ENCODE measurements at places on chromosomes 5 and 9.

GRCh38 chr5:135750506-135750905 is 84.0 kb upstream of the SLC25A48 start:
- H3K27ac ChIP-seq, result no peak overlapping the region
- H3K27me3 ChIP-seq, result no peaks in the 10 kb centered on the region
- H3K36me3 ChIP-seq, result no peaks in the 10 kb centered on the region

- H3K27me3 ChIP-seq, result no peaks in the 10 kb centered on the region
- peaks cover 14% of the 10 kb centered on the region for H3K4me1 ChIP-seq
- peaks cover 7% of the 10 kb centered on the region for H3K36me3 ChIP-seq
- H3K27ac ChIP-seq, result peak overlapping the region; percentile 76
- no peak for DNase-seq
Observed at GRCh38 chr5:177023303-177023664, 788 bp downstream of the ZNF346 start.

GRCh38 chr9:8400378-8400777 is 600.8 kb upstream of the DMAC1 start:
- DNase-seq, result no peak
- H3K4me3 ChIP-seq, result no peak overlapping the region
- H3K27ac ChIP-seq, result no peak overlapping the region
- no peaks in the 10 kb centered on the region for H3K36me3 ChIP-seq
- H3K27me3 ChIP-seq, result no peaks in the 10 kb centered on the region

- H3K27ac ChIP-seq, result no peak overlapping the region
- H3K36me3 ChIP-seq, result no peaks in the 10 kb centered on the region
- peak; percentile 55 for DNase-seq
Observed at GRCh38 chr5:5953584-5954274, 424.6 kb downstream of the MED10 start.

GRCh38 chr5:21823076-21823574 is 1030.0 kb downstream of the CDH12 start:
- no peaks in the 10 kb centered on the region for H3K36me3 ChIP-seq
- H3K4me3 ChIP-seq, result no peak overlapping the region
- H3K4me1 ChIP-seq, result no peaks in the 10 kb centered on the region
- H3K27ac ChIP-seq, result no peak overlapping the region

GRCh38 chr5:140000332-140000731 is 42.8 kb downstream of the NRG2 start:
- no peaks in the 10 kb centered on the region for H3K27me3 ChIP-seq
- no peak overlapping the region for H3K4me3 ChIP-seq
- peak; percentile 31 for DNase-seq

DNA sequence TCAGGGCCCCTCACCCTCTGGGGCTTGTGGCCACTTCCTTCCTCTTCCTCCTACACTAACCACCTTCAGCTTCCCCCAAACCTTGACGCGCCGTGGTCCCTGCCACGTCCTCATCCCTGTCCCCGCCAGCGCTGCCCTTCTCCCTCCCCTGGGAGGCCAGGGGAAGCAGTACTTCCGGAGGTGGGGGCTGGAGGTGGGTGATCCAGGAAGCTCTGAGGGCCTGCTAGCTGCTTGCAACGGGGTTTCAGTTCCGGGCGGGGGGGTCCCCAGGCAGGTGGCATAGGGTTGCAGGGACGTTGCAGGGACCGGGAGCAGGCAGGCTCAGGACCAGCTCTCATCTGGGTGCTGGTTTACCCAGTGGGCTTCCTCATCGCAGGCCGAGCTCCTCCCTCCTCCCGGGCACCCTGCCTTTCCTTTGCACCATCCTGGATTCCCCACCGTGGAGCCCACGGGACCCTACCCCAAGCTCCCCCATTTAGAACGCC is 70.0 kb downstream of the RXRA start:
- no peak overlapping the region for H3K4me3 ChIP-seq
- peaks cover 41% of the 10 kb centered on the region for H3K4me1 ChIP-seq
- H3K36me3 ChIP-seq, result peaks cover 41% of the 10 kb centered on the region
- DNase-seq, result no peak
- no peak overlapping the region for H3K27ac ChIP-seq

DNA sequence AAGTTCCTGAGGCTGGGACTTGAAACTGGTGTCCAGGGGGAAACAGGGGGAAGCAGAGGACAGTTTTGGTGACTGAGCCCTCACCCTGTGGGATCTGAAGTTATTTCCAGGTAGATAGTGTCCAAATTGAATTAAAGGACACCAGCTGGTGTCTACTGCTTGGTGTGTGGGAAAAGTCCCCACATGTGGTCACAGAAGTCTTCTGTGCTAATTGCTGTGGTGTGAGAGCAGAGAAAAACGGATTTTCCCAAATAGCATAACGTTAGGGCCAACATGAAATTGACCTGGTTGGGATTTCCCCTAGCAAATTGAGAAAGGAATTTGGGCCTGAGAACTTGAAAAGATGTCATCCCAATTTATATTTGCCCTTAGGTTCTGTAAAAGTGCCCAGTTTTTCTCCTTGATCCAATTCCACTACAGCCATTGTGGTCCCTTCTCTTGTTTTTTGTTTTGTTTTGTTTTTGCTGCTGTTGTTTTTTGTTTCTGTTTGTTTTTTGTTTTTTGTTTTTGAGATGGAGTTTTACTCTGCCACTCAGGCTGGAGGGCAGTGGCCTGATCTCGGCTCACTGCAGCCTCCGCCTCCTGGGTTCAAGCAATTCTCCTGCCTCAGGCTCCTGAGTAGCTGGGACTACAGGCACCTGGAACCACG is 5.6 kb upstream of the STARD4 start:
- no peak overlapping the region for H3K4me3 ChIP-seq
- no peaks in the 10 kb centered on the region for H3K4me1 ChIP-seq
- no peak overlapping the region for H3K27ac ChIP-seq
- no peaks in the 10 kb centered on the region for H3K27me3 ChIP-seq
- H3K36me3 ChIP-seq, result no peaks in the 10 kb centered on the region

GRCh38 chr5:95712347-95712958 is 18.7 kb upstream of the RHOBTB3 start:
- peaks cover 16% of the 10 kb centered on the region for H3K4me1 ChIP-seq
- no peak overlapping the region for H3K27ac ChIP-seq
- no peak for DNase-seq
- no peak overlapping the region for H3K4me3 ChIP-seq
- H3K27me3 ChIP-seq, result no peaks in the 10 kb centered on the region
- no peaks in the 10 kb centered on the region for H3K36me3 ChIP-seq

- H3K36me3 ChIP-seq, result no peaks in the 10 kb centered on the region
- DNase-seq, result no peak
- H3K27ac ChIP-seq, result peak overlapping the region; percentile 48
- H3K27me3 ChIP-seq, result no peaks in the 10 kb centered on the region
Observed at GRCh38 chr9:110148891-110149290, 59.1 kb downstream of the C9orf152 start.

DNA sequence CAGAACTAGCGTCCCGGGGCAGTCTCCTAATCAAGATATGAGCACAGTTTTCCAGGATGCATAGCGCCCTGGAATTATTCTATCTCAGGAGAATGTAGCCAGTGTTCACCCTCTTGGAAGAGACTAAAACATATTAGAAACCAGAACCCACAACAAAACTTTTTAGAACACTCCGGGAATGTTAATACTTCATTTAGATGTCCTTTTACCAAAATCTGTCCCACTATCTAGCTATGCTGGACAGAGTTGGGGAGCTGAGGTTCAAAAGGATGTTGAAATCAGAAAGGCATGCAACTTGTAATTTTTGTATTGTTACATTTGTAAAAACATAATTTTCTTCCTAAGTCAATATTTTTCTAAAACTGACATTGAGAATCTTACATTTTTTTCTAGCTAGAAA is 386.5 kb upstream of the RFX3 start:
- no peak for DNase-seq
- no peak overlapping the region for H3K27ac ChIP-seq
- no peak overlapping the region for H3K4me3 ChIP-seq
- H3K4me1 ChIP-seq, result no peaks in the 10 kb centered on the region
- no peaks in the 10 kb centered on the region for H3K36me3 ChIP-seq

- no peak overlapping the region for H3K4me3 ChIP-seq
- peaks cover 2% of the 10 kb centered on the region for H3K36me3 ChIP-seq
- H3K27ac ChIP-seq, result peak overlapping the region; percentile 71
- peaks cover 90% of the 10 kb centered on the region for H3K4me1 ChIP-seq
Observed at GRCh38 chr9:136605988-136606660, 56.6 kb upstream of the EGFL7 start.

GRCh38 chr5:144060598-144060997 is 109.9 kb downstream of the YIPF5 start:
- no peak for DNase-seq
- H3K27me3 ChIP-seq, result no peaks in the 10 kb centered on the region
- no peak overlapping the region for H3K27ac ChIP-seq
- no peaks in the 10 kb centered on the region for H3K36me3 ChIP-seq
- no peak overlapping the region for H3K4me3 ChIP-seq
- H3K4me1 ChIP-seq, result no peaks in the 10 kb centered on the region

DNA sequence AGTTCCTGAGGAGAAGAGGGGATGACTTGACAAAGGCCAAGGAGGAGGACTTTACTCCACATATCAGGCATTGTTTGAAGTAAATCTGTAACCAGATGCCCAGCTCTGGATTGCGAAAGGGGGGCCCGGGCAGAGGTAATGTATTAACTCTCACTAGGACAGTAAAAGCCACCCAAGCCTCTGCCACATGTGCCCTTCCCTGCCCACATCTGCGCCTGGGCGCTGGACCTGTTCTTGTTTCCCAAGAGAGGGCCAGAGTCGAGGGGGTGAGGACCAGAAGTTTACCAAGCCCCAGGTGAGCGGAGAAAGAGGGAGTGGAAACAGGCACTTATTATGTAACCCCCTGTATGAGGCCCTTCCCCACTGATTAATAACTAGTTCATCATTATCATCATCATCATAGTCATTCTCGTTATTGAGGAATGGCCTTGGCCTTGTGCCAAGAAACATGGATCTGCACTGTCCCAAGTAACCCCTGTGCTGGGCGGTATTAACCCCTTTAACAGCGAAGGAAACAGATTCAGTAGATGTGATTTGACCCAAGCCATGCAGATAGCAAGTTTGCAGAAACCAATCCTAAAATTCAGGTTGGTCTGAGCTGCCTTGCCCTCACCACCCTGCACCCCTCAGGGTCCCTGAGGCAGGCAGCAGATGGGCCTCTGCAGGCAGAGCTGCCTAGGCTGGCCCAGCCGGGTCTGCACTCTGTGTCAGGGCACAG is at the start of gene SLC23A1:
Gene SLC23A1 (minus strand): TSS at position 23 of the 718 bp plus-strand sequence. CDS start 44 bp downstream, outside the sequence.
- no peak within 1 kb of the TSS for H3K27ac ChIP-seq
- no peak within 1 kb of the TSS for H3K4me3 ChIP-seq
- peaks cover 2% of the 10 kb centered on the region for H3K27me3 ChIP-seq
- H3K4me1 ChIP-seq, result peaks cover 4% of the 10 kb centered on the region
- peaks cover 8% of the 10 kb centered on the region for H3K36me3 ChIP-seq

- peaks cover 15% of the 10 kb centered on the region for H3K36me3 ChIP-seq
- no peak for DNase-seq
- no peak overlapping the region for H3K4me3 ChIP-seq
- H3K4me1 ChIP-seq, result peaks cover 5% of the 10 kb centered on the region
- H3K27me3 ChIP-seq, result no peaks in the 10 kb centered on the region
- no peak overlapping the region for H3K27ac ChIP-seq
Observed at GRCh38 chr5:6359555-6360322, 18.6 kb downstream of the MED10 start.

DNA sequence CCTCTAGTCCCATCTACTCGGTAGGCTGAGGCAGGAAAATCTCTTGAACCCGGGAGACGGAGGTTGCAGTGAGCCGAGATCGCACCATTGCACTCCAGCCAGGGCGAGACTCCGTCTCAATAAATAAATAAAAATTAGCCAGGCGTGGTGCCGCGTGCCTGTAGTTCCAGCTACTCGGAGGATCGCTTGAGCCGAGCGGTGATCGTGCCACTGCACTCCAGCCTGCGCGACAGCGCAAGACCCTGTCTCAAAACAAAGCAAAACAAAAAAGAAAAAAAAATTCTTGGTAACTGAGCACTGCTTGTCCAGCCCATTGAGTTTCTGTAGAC is 710 bp upstream of the WDR55 start:
- H3K4me1 ChIP-seq, result peaks cover 20% of the 10 kb centered on the region
- H3K36me3 ChIP-seq, result peaks cover 30% of the 10 kb centered on the region
- DNase-seq, result no peak
- peak overlapping the region; percentile 90 for H3K27ac ChIP-seq
- no peaks in the 10 kb centered on the region for H3K27me3 ChIP-seq

DNA sequence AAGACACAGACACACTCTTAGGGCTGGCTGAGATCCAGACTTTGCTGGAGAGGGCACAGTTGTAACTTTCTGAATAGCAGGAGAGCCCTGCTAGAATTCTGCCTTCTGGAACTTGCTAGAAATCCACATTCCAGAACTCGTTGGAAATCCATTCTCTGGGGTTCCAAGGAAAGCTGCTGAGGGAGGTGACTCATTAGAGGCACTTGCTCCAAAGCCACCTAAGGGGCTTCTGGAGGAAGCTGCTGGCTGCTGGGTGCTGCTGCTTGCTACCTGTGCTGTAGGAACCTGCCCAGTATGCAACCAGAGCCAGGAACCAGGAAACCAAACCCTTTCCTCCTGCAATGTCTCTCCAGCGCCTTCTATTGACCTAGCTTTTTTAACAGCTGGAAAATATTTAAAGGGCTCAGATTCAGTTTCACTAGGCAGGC is 4.1 kb upstream of the TLE4 start:
- H3K27ac ChIP-seq, result no peak overlapping the region
- no peak for DNase-seq
- peaks cover 22% of the 10 kb centered on the region for H3K27me3 ChIP-seq

- H3K27ac ChIP-seq, result no peak overlapping the region
- peaks cover 3% of the 10 kb centered on the region for H3K36me3 ChIP-seq
- no peak for DNase-seq
- H3K4me1 ChIP-seq, result peaks cover 16% of the 10 kb centered on the region
- H3K27me3 ChIP-seq, result no peaks in the 10 kb centered on the region
Observed at GRCh38 chr9:113930390-113930783, 54.3 kb downstream of the ZNF618 start.

DNA sequence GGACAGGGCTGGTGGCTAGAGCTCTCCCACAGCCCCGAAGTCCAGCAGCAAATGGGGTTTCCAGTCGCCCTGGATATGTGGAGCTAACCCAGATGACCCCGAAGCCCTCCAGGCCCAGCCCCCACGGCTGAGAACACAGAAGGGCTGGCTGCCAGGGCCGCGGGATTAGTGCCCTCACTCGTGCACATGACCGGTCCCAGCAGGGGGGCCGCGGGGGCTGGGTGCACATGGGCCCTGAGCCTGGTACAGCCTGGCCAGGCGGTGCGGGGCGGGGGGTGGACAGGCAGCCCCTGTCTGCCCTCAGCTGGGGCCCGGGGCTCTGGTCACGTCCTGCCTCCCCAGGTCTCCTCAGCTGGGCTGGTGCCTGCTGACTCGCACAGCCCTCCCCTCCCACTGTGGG is 5.9 kb downstream of the SSNA1 start:
- H3K4me3 ChIP-seq, result no peak overlapping the region
- no peak overlapping the region for H3K27ac ChIP-seq
- peaks cover 98% of the 10 kb centered on the region for H3K36me3 ChIP-seq
- no peaks in the 10 kb centered on the region for H3K27me3 ChIP-seq

- H3K27me3 ChIP-seq, result no peaks in the 10 kb centered on the region
- no peaks in the 10 kb centered on the region for H3K4me1 ChIP-seq
- no peaks in the 10 kb centered on the region for H3K36me3 ChIP-seq
- no peak overlapping the region for H3K4me3 ChIP-seq
- no peak overlapping the region for H3K27ac ChIP-seq
- DNase-seq, result no peak
Observed at GRCh38 chr5:60738933-60739332, 39.0 kb upstream of the DEPDC1B start.

GRCh38 chr5:179333796-179334761 is 11.2 kb downstream of the ADAMTS2 start:
- no peak for DNase-seq
- H3K4me1 ChIP-seq, result peaks cover 21% of the 10 kb centered on the region
- H3K36me3 ChIP-seq, result peaks cover 6% of the 10 kb centered on the region
- H3K27me3 ChIP-seq, result no peaks in the 10 kb centered on the region
- no peak overlapping the region for H3K4me3 ChIP-seq
- H3K27ac ChIP-seq, result no peak overlapping the region

Data from spinal cord (tissue), 10 donors.